Fibroblast of mammary gland (primary cell): ENCODE measurements at places on chromosomes 1 and 21.

- no peak for DNase-seq
Measured at GRCh38 chr1:56002231-56002630, 577.1 kb downstream of the PLPP3 start.

DNA sequence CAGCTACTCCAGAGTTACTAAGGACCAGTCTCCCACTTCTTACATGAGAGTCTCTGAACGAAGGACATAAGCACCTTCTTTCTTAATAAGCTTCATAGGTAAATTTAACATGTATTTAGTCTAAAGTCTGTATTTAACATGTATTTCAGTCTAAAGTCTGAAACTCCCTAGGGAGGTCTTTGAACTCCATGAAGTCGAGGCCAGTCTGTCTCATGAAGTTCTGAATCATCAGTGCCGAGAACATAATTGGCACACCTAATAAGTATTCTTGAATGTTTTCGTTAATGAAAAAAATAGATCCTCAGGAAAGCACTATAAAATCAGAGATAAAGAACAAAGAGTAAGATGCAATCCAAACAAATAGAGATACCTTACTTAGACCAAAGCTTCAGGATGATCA, 945.5 kb downstream of the TTLL7 start:
- DNase-seq, result peak; percentile 50

DNA sequence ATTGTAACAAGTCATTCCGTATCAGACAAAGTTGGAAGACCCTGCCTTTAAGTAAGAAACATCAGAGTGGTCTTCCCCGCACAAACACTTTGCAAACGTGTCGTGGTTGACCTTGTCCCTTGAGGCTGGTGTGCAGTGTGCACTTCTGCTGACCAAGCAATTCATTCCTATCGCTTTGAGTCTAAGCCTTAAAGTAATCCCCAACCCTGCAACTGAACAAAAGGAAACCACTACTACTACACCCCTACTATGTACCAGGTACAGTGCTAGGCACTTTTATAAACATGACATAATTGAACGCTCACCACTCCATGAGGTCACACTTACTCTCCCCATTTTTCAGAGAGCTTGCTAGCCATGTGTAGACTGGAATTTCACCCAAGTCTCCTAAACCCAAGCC, 10.6 kb downstream of the ITPKB start:
- DNase-seq, result no peak

DNA sequence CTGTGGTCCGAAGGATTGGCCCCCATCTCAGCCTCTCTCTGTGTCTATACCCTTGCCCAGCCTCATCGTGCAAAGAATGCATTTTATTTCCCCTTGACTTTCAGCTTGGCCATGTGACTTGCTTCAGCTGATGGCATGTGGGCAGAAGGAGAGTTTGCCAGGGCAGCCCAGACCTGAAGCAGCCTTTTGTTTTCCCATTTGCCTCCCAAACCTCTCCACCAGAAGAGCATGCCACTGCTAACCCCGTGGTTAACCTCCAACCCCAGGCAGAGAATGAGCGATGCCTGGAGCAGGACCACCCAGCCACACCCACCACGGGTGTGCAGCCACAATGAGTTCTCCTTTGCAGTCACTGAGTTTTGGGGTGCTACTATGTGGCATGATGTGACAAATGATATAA, 136.4 kb downstream of the SETD4 start:
- no peak for DNase-seq

DNA sequence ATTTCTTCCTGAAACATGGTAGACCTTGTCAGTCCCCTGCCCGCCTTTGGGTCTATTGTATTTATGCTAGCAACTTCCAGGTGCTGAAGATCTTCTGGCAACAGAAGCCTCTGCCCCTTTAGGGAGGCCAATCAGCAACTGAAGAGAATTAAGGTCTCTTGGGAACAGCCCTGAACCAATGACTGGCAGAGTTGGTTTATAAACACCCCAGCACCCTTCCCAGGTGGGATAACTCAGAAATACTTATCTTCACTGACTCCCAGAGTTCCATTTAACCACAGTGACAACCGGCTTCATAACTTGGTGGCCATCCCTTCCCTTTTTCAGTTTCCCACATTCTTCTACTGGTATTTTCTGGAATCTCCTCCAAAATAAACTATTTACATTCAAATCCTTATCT, 27.2 kb upstream of the TMCO1 start:
- no peak for DNase-seq

- DNase-seq, result peak; percentile 15
Measured at GRCh38 chr1:110040548-110040947, 6.1 kb downstream of the STRIP1 start.

GRCh38 chr1:47562799-47563198, 125.0 kb downstream of the FOXD2 start:
- no peak for DNase-seq

DNA sequence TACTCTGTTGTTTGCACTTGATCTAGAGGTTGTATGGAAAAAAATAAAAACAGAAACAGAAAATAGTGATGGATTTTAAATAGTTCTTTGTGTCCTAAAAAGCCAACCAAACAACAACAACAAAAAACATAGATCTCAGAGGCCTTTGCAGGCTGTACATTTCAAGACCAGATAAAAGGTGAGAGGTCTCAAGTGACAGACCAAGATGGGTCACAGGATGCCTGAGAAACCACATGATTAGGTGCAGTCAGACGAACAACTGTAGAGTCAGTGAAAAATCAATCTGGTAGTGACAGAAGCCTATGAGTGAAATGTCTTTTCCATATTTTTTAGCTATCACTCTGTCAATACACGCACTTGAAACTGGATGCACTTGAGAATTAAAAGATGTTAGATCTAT, 193.5 kb upstream of the SAMSN1 start:
- DNase-seq, result no peak

DNA sequence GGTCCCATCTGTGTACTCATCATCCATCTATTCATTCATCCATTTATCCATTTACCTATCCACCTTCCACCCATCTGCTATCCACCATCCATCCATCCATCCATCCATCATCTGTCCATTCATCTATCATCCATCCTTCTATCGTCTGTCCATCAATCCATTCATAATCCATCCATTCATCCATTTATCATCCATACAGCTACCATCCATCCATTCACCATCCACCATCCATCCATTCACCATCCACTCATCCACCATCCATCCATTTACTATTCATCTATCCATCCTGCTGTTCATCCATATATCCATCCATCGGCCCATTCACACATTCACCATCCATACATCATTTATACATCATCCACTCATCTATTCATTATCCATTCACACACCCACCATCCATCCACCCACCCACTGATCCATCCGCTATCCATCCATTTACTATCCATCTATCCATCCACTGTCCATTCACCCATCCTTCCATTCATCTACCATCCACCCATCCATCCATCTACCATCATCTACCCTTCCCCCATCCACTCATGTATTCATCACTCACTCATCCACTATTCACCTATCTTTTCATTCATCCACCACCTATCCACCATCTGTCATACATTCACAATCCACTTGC, 96.4 kb downstream of the TRIM11 start:
- DNase-seq, result no peak
